ENCODE measurements at places on chromosomes 5 and 9.
A peak's percentile ranks its signal among the peaks of the same experiment; 100 is the strongest.

DNA sequence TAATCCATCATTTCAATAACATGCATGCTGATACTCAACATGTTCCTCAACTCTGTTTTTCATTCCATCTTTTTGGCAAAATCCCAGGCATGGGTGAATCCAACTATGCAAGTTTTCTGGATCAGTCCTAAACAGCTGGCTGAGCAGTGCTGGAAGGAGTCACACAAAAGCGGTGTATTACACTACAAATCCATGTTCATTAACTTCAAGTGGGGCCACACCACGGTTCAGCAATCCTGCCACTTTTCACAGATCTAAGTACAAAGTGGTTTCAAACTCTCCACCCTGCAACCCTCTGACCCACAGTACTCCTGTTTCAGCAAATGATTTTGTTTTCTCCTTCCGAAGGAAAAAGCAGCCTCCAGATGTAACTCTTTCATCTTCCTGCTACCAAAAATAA, 222.5 kb downstream of the EPB41L4A start:
- DNase-seq = no peak

DNA sequence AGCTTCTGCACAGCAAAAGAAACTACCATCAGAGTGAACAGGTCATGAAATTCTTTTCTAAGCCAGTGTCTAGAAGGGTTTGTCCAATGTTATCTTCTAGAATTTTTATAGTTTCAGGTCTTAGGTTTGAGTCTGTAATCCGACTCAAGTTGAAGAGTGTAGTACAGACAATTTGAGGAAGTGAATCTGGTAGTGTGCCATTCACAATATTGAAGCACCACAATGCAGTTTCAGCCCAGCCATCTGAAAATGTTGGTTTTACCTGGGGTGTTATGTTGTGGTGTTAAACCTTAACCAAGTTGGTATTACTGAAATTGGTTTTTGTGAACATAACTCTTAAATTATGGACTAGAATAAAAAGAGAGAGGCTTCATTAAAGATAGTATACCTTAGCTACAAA, 77.2 kb downstream of the ADAMTS16 start:
- DNase-seq = no peak

GRCh38 chr5:79560771-79561524, 47.0 kb upstream of the HOMER1 start:
- DNase-seq = peak; percentile 27

- DNase-seq = no peak
Observed at GRCh38 chr9:132214027-132214622, 52.3 kb downstream of the NTNG2 start.

GRCh38 chr5:51691538-51692079, 308.4 kb downstream of the ISL1 start:
- no peak for DNase-seq

GRCh38 chr9:109817846-109818472, 38.0 kb downstream of the PALM2AKAP2 start:
- DNase-seq = no peak

GRCh38 chr5:174724484-174725260, at the start of gene MSX2:
MSX2 (plus strand) TSS chr5:174724582; CDS start chr5:174724660, 78 bp downstream.
- DNase-seq = no peak
